Stomach (tissue), 19 donors: ENCODE measurements at places on chromosomes 16 and 17. TPM values are rescaled to one million over a fixed set of nuclear protein-coding genes. Genes with fewer than 3 reads are reported as not detected.

The TERF2IP gene
- 43.7 TPM for total RNA-seq

The LRRC37A gene
- 1.0 TPM for total RNA-seq

The KRT40 gene
- total RNA-seq: not detected

The AOC3 gene
- total RNA-seq: 45.5 TPM

The ABCC11 gene
- total RNA-seq: not detected

The KRT14 gene
- total RNA-seq: not detected

The TBC1D3G gene
- not detected for total RNA-seq

The KIF2B gene
- not detected for total RNA-seq

The CDH15 gene
- total RNA-seq: not detected

The PARD6A gene
- total RNA-seq: 18.8 TPM

The NHLRC4 gene
- not detected for total RNA-seq

DNA sequence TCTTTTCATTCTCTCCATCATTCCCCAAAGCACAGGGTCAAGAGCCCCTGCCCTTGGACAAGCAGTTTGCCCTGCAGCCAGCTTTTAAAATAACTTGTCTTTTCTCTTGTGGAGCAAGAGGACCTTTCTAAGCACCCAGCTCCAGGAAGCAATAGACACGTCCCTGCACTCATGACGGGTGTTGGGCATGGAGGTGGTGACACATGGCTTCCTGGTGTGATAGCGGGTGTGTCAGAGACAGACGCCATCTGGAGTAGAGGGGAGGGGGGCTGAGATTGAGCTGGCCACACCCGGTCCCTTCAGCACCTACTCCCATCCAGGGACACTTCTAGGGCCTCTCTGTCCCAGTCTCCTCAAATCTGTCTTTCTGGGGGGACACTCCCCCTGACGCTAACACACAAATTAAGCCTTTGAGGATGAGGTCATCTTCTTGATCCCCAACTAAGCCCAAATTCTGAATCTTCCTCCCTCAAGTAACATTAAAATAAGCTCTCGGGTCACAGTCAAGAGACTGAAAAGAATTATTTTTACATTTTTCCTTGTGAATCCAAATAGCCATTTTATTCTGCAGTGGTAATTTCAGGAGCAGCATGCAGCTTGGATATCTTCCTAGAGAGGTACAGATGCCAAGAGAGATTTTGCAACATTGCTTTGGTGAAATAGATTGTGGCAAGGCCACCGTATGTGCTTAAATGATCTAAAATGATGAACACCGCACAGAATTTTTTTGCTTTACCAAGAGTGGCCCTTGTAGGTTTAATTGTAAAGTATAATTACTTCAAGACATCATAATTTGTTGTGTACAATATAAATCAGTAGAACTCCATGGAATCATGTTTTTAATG, 216.6 kb upstream of the IRX3 start:
- H3K27me3 ChIP-seq: no peaks in the 10 kb centered on the region
- H3K4me1 ChIP-seq: no peaks in the 10 kb centered on the region
- no peak overlapping the region for H3K27ac ChIP-seq
- no peak for DNase-seq
- no peak overlapping the region for H3K4me3 ChIP-seq

DNA sequence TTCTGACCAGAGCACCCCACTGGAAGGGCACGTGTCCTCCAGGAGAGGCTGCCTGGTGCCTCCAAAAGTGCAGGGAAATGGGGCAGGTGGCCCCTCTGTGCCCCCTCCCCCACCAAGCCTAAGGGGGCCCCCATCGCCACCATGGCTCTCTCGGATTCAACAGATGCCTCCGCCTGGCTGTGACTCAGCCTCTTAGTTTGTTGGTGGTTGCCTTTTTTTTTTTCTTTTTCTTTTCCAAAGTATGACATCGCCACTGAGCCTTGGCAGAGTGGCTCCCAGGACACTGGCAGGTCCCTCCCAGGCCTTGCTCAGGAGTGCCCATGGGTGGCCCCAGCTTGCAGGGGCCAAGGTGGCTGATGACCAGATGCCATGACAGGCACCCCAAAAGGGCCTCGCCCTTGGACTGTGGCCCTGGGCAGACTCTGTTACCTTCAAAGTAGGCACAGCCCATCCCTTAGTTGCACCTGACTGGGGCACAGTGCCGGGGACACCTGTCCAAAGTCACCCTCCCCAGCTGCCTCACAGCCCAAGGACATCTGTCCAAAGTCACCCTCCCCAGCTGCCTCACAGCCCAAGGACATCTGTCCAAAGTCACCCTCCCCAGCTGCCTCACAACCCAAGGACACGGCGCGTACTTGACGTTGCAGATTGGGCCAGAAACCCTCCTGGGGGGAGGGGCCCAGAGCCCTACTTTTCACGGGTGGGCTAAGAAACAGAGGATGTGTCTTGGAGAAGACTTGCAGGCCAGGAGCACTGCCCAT, 29.6 kb downstream of the NPTX1 start:
- H3K4me1 ChIP-seq: peaks cover 14% of the 10 kb centered on the region
- H3K27ac ChIP-seq: no peak overlapping the region
- H3K4me3 ChIP-seq: no peak overlapping the region
- DNase-seq: no peak

- H3K36me3 ChIP-seq: no peaks in the 10 kb centered on the region
- no peak overlapping the region for H3K27ac ChIP-seq
- no peak for DNase-seq
- no peak overlapping the region for H3K4me3 ChIP-seq
Measured at GRCh38 chr16:76386784-76387183, 109.6 kb downstream of the CNTNAP4 start.

- no peak overlapping the region for H3K27ac ChIP-seq
- no peak overlapping the region for H3K4me3 ChIP-seq
- H3K4me1 ChIP-seq: no peaks in the 10 kb centered on the region
- H3K36me3 ChIP-seq: no peaks in the 10 kb centered on the region
- H3K27me3 ChIP-seq: peaks cover 36% of the 10 kb centered on the region
Measured at GRCh38 chr16:48907906-48908634, 298.1 kb upstream of the N4BP1 start.

DNA sequence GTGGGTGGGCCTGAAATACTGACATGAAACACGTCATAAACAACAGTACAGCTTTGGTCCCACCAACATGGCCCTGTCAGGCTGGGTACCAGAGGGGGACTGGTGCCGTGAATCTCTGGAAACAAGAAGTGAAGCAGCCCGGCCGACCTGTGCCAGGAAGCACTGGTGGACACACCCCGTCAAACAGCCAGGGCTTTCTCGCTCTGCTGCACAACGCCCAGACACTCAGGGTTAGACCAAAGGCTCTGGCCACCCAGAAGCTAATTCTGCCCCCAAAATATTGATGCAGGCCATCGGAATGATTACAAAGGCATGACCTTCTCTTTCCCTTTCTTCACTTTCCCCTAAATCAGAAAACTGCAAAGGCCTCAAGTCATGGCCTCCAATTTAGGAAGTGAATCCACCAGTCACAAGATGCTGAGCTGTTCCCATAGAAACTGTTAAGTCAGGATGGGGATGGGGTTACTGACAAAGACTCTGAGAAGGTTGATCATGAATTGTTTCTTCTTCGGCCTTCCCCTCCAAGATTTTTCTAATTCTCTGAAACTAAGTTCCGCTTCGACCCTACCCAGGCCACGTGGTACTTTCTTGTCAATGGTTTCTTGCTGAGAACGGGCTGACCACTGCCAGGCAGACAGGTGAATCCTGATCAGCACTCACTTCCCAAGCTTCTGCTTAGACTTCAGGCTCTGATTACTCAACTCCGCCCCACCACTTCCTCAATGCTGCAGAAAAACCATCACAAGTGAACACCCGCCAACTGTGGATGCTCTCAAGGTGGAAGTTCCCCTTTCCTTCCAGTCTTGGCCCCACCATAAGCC, 6.7 kb downstream of the PITPNA start:
- no peak overlapping the region for H3K4me3 ChIP-seq
- no peak overlapping the region for H3K27ac ChIP-seq
- DNase-seq: no peak
- peaks cover 48% of the 10 kb centered on the region for H3K36me3 ChIP-seq
- H3K27me3 ChIP-seq: no peaks in the 10 kb centered on the region
- H3K4me1 ChIP-seq: peaks cover 52% of the 10 kb centered on the region

DNA sequence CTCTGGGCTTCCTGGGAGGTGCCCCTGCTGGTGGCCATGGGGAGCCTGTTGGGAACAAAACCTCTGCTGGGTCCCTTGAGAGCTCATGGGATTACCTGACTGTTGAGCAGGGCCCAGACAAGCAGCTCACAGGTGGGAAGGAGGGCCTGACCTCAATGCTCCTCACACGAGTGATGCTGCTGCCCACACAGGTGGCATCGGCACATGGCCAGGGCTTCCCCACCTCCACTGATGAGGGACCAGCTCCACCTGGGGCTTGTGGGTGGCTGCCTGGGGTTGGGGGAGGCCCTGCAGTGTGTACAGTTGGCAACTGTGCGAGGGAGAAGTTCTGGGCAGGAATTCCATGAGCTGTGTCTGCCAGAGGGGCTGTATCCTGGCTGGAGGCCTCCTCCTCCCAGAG, 87.8 kb upstream of the NLRP1 start:
- H3K4me1 ChIP-seq: no peaks in the 10 kb centered on the region
- no peak overlapping the region for H3K4me3 ChIP-seq
- no peaks in the 10 kb centered on the region for H3K36me3 ChIP-seq
- H3K27me3 ChIP-seq: peaks cover 49% of the 10 kb centered on the region

GRCh38 chr17:62631936-62632924, 4.8 kb downstream of the MRC2 start:
- DNase-seq: no peak
- H3K36me3 ChIP-seq: no peaks in the 10 kb centered on the region
- H3K27ac ChIP-seq: no peak overlapping the region
- no peak overlapping the region for H3K4me3 ChIP-seq
- H3K4me1 ChIP-seq: peaks cover 19% of the 10 kb centered on the region

DNA sequence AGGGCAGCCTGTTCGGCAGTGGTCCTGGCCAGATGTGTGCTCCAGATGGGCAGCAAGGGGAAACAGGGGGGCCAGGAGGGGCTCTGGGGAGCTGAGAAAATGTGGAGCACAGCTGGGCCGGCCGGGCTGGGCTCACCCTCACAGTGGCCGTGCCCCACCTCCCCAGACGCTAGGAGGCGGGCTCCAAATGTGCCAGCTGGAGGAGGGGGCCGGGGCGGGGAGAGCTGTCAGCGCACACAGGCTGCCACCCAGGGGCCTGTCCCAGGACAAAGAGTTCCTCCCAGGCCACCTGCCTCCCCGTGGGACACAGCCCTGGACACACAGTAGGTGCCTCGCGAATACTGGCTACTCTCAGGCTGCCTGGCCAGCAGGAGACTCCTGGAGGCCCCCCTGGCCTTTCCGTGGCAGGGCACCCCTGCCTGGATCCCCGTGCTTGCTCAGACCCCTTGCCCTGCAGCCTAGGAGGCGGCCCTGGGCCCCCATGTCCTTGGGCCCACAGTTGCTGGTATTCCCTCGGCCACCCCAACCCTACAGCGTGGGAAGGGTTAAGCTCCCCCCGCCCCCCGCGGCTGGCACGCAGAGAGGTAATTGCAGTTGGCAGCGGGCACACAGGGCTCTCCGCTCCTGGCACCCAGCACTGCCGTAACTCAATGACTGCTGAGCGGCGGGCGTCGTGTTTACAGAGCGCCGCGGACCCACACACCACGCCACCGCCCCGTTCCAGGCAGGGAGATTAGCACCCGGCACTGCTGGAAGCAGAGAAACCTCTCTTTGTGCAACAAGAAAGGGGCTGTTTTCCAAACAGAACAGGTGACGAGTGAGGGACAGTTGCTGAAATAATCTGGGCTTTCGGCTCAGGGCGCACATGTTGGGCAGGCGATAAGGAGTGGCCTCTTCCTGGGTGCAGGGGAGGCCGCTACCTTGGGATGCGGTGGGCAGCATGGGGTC, 32.2 kb downstream of the BAHCC1 start:
- peaks cover 4% of the 10 kb centered on the region for H3K27me3 ChIP-seq
- no peak overlapping the region for H3K4me3 ChIP-seq
- peak overlapping the region; percentile 86 for H3K27ac ChIP-seq
- H3K4me1 ChIP-seq: peaks cover 70% of the 10 kb centered on the region
- H3K36me3 ChIP-seq: no peaks in the 10 kb centered on the region

- H3K36me3 ChIP-seq: no peaks in the 10 kb centered on the region
- no peak overlapping the region for H3K4me3 ChIP-seq
- DNase-seq: no peak
- H3K4me1 ChIP-seq: peaks cover 33% of the 10 kb centered on the region
- H3K27me3 ChIP-seq: no peaks in the 10 kb centered on the region
Measured at GRCh38 chr17:27552276-27552732, 78.7 kb upstream of the LGALS9 start.

DNA sequence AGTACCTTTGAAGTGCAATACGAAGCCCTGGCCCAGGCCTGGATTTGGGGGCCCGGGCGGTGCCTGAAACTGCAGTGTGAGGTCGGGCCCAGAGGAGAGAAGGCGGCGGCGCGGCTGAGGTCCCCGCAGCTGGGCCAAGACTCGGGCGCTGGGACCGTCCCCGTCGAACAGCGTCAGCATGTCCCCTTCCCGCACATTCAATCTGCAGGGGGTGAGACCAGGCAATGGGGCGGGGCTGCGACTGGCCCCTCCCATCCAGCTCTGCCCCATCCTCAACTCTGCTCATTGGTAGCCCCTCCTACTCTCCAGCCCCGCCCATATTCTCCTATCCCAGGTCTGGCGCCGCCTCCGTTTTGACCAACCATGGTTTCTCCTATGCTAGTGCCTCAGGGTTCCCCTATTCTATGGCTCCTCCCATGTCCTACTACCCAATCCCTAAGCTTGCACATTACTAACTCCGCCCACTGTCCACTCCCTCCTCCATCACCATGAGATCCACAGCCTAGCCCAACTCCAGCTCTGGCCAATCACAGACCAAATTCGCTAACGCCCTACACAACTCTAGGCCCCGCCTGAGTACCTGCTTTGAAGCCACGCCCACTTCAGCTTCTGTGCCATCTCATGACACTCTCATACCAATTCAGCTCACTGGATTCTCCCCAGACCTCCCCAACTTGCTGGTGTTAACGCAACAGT, 14.4 kb upstream of the CDIPT start:
- DNase-seq: no peak
- peaks cover 60% of the 10 kb centered on the region for H3K27me3 ChIP-seq
- H3K36me3 ChIP-seq: peaks cover 3% of the 10 kb centered on the region
- peak overlapping the region; percentile 37 for H3K4me3 ChIP-seq
- no peak overlapping the region for H3K27ac ChIP-seq

GRCh38 chr16:15607700-15608396, 35.1 kb downstream of the MARF1 start:
- peaks cover 5% of the 10 kb centered on the region for H3K4me1 ChIP-seq
- peak overlapping the region; percentile 37 for H3K27ac ChIP-seq
- H3K4me3 ChIP-seq: no peak overlapping the region
- H3K27me3 ChIP-seq: no peaks in the 10 kb centered on the region
